SK-N-SH (cell line): ENCODE measurements at places on chromosomes 12 and 14.

DNA sequence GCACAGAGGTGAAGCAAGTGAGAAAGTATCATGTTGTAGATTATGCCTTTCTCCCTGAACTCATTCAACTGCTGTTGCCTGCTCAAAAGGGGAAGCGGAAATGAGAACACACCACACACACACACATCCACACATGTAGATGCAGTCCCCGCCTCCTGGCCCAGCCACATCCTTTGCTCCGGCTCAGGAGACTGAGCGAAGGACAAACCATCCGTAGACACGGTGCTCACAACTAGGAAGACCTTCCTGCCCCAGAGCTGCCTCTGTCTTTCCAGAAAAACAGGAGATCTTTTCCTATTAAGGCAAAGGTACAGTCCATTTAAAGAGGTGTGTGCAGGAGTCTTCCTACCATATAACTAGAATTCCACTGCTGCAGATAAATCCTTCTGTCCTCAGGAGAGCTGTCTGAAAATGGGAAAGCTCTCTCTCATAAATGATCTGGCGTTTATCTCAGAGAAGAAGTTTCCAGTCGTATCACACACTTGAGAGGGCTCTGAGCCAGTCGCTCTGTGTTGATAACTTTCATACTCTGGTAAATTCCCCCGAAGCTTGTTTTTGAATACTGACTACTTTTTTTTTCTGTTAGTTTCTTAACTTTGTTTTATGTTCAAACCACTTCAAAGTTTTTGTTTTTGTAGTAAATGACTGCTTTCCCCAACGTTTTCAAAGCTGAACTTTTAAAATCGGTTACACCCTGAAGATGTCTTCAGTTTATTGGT, at the start of gene TESPA1:
Gene TESPA1 (minus strand): TSS at position 105 of the 719 bp plus-strand sequence. CDS start 10,200 bp downstream, outside the sequence.
- DNase-seq = no peak

- no peak for DNase-seq
These were observed 227.2 kb upstream of the TBX3 start for GRCh38 chr12:114911196-114911595.

DNA sequence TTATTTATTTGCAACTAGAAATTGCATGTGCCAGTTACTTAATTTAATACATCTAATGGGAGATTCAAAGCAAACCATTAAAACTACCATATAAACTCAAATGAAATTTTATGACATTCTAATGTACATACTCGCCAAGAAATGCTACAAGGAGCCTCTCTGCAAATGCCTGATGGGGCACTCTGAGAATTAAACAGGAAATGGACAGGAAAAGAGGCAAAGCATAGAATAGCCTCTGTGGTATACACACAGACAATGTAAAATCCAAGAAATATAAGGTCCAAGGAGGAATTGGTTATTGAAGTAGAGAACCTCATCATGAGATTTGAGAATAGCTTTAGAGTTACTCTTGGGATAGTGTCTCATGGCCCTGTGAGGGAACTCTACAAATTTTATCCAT, 41.2 kb downstream of the RAB21 start:
- DNase-seq = no peak

DNA sequence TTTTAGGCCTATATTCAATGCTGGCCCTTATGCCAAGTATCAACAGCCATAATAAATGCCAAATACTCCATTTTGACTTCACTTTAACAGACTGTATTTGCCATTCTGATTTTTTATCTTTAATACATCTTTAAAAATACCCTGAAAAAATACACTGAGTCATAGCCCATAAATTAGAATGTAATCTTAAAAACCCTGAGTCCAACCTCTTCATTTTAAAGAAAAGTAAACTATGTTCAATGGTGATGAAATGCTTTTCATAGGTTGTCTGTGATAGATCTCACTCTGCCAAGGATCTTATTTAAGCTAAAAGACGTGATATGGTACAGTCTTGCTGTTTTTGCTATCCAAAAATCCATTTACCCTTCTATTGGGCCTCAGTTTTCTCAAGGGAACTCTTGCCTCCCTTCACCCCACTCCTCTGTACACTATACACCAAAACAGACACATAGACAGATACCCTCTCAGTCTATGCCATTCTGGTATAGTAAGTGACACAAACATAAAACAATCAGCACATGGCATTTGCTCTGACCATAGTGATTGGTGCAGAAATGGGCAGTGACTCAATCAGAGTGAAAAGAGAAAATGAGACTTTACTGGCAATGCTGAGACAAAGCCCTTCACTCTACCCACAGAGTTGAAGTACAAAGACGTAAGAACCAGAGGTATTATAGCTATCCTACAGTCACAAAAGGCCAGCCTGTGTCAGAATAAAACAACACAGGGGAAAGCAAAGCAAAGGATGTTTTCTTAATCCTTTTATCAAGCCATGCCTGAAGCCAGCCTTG, 49.1 kb downstream of the BTG1 start:
- DNase-seq = no peak

DNA sequence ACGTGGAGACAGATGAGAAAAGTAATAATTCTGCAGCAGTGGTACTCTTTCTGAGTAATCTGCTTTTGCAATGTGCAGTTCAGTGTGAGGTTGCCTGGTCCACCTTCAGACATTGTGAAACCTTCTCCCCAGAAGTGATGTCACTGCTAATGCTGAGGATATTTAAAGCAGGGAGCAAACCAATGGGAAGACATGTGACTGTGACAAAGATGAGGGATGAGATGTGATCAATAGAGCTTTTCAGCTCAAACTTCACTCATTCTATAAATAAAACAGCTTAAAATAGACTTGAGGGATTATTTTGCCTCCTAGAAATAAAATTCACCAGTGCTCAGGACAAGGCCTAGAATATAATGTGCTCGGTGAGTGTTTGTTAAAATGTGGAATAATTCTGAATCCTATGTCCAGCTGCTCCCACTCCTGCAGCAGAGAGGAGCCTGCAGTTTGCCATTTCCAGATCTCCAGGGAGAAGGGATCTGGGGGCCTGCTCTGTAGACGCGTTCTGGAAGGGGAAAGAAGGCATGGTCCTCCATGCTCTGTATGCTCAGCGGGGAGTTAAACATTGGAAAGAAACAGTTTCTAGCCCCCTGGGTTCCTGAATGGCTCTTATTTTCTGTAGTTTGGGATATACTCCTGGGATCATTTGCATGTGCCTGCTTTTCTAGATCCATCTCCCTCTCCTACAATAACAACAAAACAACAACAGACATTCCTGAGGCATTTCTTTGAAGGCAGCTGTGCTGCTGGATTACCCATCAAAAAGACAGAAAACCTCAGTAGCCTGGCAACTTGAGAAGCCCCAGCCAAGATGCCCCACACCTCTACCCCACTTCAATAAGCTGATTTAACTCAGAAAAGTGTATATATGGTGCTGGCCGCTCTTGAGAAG, 8.9 kb downstream of the SLC7A8 start:
- no peak for DNase-seq

DNA sequence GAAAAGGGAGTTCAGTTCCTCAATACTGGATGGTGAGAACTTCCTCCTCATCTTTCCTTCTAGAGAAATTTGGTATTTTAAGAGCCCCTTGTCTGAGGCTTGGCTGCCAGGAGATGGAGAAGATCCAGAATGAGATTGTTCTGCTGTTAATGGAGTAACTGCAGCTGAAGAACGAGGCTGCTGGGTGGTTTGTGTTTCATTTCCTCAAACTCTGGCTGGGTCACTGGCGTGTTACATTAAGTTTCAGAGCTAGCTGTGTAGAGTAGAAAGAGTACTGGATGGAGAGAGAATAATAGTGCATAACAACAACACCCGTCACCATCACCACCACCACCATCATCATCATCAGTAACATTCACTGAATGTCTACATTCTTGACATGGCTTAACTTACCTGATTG, 325.0 kb upstream of the TBX3 start:
- DNase-seq = no peak

- DNase-seq = no peak
These were observed 85.8 kb downstream of the LLPH start for GRCh38 chr12:66044731-66045130.

DNA sequence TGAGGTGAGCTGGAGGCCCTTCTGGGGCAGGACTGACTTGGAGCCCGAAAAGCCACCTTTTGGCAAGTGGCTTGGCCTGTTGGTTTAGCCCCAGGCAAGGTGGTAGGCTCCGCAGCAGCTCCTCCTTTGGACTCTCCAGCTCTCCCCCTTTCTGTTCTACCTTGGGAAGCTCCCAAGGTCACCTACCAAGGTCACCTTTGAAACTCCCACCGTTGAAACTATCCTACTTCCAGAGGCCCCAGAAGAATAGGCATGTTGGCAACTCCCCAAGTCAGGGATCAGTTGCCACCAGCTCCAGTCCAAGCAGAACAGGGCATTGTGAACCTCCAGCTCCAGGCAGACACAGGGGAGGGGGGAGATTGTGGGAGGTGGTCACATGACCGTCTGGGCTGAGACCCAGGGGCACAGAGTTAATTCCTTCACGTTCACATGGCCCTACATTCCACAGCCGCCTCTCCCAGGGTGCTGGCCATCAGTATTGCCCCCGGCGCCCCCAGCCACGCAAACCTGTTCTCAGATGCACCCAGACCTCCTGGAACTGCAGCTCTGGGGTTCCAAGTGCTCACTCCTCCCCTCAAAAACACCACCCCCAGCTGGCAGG, 14.4 kb downstream of the IRF2BPL start:
- peak; percentile 71 for DNase-seq
